ENCODE measurements at places on chromosomes 7 and 10. TPM values are rescaled to one million over a fixed set of nuclear protein-coding genes. Genes with fewer than 3 reads are reported as not detected.

Gene ZNF503
- total RNA-seq = 10.6 TPM

Gene OR2A14
- not detected for total RNA-seq

Gene ALDH18A1
- 30.1 TPM for total RNA-seq

Gene GSDME
- total RNA-seq = 26.2 TPM

Gene NACAD
- total RNA-seq = 121 TPM

Gene PNLIP
- not detected for total RNA-seq

Gene CABCOCO1
- 3.2 TPM for total RNA-seq

Gene NIPSNAP2
- total RNA-seq = 81.8 TPM

Gene CUZD1
- total RNA-seq = 1.1 TPM

Gene KCNK18
- total RNA-seq = not detected

Gene ADRA2A
- total RNA-seq = 5.9 TPM

Gene ATP6V1F
- 208 TPM for total RNA-seq
